ENCODE measurements at places on chromosomes 16 and 17. TPM values are rescaled to one million over a fixed set of nuclear protein-coding genes. Genes with fewer than 3 reads are reported as not detected.

The BEAN1 gene
- not detected for total RNA-seq

The COA3 gene
- 28.1 TPM for total RNA-seq

The CAVIN1 gene
- total RNA-seq: 4.2 TPM

The GRAPL gene
- total RNA-seq: 101 TPM

The HSD11B2 gene
- total RNA-seq: not detected
